ENCODE measurements at places on chromosomes 3 and 15.

GRCh38 chr15:96606617-96607016 lies 276.1 kb downstream of the NR2F2 start:
- no peak for DNase-seq

DNA sequence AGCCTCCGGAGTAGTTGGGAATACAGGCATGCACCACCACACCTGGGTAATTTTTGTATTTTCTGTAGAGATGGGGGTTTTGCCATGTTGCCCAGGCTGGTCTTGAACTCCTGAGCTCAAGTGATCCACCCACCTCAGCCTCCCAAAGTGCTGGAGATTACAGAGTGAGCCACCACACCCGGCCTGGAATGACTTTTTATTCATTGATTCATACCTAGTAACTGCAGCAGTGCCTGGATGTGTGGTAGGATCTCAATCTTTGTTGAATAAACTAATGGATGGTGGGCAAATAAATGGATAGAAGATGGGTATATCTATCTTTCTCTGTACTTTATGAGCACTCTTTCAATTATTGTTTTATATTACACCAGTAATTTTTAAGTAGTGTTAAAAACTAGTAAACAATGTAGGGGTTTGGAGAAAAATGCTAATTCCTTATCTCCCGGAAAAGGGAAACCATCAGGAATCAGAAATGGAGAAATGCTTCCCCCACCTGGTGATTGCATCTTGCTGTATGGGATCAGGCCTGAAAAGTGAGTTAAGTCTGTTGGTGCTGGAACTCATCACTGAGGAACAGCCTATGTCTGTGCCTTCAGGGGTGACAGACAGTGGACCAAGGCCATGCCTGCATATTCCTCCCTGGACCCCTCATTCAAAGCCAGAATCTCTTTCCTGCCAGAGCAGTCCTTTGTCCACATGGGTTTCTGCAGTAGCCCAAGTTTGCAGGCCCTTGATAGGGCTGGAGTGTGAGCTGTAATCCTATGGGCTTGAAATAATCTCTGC lies 161.0 kb upstream of the CTDSPL start:
- DNase-seq: no peak

GRCh38 chr3:25041871-25042584 lies 386.0 kb upstream of the RARB start:
- no peak for DNase-seq

DNA sequence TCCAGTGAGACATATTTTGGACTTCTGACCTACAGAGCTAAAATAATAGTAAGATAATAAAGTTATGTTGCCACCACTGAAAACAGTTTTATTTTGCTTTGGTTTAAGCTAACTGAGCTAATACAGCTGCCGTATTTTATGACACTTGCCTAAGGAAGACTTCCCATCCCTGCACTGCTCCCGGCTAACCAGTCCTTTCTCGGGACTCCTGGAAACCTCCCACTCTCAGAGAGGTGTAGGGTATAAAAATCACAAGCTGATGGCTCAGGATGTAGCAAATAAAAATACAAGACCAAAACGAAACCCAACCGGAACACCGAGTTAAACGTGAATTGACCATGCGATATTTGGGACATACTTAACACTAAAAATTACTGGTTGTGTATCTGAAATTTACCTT lies 448 bp upstream of the KBTBD12 start:
- no peak for DNase-seq

DNA sequence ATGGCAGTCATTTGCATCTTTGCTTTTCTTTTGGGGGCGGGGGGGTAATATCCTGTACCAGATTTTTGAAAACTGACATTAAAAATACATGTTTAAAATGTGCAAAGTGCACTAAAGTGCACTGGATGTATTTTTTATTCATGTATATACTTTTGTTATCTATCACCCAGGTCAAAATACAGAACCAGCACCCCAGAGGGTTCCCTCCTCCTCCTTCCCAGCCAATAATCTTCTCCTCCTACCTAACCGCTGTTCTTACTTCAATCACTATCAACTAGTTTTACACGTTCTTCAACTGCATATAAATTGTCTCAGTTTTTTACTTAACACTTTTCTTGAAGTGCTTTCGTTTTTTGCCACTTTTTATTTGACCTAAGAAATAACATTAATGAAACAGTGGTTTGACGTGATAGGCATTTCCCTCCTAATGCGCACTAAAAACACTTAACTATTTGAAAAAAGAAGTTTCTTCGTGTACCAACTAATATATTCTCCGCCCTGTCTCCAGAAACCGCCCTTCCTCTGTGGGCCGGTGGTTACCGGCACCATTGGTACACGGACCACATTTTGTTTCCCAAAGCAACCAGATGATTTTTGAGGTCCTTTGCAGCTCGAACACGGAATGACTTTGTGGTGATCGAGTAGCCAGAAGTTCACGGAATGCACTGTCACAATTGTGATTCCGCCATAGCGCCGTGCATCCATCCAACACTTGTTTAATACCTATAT lies 836 bp upstream of the AKAP13 start:
- DNase-seq: no peak

- peak; percentile 51 for DNase-seq
Observed at GRCh38 chr3:176430244-176431037, 766.8 kb downstream of the TBL1XR1 start.

DNA sequence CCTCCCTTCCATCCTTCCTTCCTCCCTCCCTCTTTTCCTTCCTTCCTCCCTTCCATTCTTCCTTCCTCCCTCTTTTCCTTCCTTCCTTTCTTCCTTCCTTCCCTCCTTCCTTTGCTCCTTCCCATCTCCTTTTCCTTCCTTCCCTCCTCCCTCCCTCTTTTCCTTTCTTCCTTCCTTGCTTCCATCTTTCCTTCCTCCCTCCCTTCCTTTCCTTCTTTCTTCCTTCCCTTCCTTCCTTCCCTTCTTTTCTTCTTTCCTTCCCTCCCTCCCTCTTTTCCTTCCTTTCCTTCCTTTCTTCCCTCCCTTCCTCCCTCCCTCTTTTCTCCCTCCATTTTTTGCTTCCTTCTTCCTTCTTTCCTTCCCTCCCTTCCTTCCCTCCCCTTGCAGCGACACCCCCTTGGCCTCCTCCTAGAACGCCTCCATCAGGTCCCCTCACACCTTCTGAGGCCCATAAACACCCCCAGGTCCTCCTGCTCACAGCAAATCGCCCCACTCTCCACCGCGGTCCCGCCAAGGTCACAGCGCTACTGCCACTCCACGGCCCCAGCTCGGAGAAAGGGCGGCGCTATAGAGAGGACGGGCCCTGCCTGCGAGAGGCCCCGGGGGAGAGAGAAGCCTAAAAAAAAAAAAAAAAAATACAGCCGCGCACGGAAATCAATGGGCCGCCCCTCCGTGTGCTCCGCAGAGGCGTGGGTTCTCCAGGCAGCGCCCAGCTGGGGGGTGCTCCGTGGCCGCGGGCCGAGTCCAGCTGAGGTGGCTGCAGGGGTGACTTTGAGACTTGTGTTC lies 328.2 kb downstream of the OCA2 start:
- no peak for DNase-seq

DNA sequence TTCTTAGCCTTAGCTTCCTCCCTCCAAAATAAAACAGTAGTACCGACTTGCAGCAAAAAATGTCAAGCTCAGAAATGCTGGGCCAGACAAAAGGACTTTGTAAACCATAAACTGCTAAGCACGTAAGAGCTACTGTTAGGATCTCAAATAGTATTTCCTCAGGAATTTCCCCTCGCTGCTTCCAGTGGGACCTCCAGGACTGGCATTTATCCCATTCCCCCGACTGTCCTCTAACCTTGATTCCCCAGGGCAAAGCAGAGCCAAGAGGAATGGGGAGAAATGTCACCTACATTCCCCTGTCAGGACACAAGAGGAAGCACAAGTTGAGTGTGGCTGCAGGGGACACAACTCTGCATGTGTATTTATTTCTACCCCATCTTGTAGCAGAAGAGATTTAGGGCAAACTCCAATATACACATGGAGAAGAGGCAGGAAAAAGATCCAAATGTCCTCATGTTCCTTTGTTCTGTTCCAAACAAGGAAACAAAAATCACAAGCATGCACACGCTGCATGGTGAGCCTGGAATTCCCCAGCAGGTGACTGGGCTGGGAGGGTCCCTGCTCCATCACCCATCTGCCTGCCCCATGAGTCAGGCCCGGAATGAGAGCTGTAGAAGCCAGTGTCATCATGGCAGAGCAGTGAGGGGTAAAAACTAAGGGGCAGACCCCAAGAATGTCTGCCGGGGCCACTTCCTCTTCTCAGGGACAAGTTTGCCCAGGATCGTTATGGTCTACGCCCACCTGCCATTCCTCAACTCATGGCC lies 4.2 kb downstream of the STOML1 start:
- no peak for DNase-seq

GRCh38 chr3:13872451-13872850 lies 7.4 kb downstream of the WNT7A start:
- no peak for DNase-seq

GRCh38 chr3:129266651-129267050 lies 12.0 kb upstream of the HMCES start:
- DNase-seq: no peak

GRCh38 chr3:131794766-131795388 lies 239.9 kb downstream of the CPNE4 start:
- peak; percentile 31 for DNase-seq

- DNase-seq: no peak
Observed at GRCh38 chr15:68693071-68693470, 114.3 kb downstream of the CORO2B start.

- DNase-seq: no peak
Observed at GRCh38 chr3:119437691-119438258, 25.6 kb downstream of the TMEM39A start.

DNA sequence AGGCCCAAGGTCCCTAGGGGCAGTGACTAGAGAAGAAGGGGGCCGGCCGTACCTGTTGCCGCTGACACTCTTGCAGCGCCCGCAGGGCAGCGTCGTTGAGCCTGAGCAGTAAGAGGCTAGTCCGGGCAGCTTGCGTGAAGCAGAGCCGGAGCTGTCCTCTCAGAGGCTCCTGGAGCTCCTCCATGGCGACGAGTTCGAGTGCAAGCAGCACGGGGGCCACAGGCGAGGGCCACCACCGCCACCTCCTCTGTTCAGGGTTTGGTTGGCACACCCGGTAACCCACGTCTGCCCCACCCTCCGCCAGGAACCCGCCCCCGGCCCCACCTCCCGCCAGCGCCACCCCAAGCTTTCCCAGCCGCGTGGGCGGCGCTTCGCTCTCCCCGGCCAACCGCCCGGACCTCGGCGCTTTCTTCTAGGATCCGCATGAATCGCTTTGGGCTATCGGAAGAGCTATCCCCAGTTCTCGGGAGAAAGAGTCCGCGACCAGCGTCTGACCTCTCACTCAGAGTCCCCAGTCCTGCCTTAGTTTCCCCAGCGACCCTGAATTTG lies at the start of gene ELL3:
Gene ELL3 (minus strand): TSS at position 249 of the 549 bp plus-strand sequence. CDS start 65 bp downstream, at position 184.
- DNase-seq: no peak

DNA sequence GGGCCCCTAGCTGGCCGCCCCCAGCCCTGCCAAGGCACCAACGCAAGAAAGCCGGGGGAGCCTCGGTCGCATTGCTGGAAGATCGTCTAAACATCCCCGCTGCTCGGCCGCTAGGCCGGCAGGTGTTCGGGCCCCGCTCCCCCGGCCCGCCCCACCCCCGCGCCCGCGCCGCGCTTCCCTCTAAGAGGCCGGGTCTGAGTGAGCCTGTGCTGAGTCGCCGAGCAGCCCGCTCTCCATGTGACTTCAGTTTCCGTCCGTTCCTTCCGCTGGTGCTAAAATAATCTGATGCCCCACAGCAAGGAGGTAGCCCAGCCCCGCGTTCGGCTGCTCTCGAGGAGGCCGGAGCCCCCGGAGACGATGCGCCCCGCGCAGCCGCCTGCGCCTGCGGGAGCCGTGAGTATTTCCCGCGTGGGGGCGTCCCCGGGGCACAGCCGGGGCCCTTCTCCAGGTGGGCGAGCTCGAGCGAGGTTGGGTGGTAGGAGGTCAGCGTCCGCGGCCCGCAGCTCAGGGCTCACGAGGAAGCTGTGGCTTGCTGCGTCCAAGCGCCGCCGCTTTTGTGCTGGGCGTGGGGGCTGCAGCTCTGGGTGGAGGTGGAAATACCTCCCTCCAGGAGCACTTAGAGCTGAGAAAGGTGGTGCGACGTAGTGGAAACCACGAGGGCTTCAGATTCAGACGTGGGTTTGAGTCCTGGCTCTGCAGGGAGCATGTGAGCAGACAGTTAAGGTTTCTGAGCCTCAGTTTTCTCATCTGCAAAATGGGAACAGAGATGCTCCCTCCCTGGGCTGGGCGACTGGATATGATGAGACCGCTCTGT lies at the start of gene NRROS:
Gene NRROS (plus strand): TSS at position 212 of the 814 bp plus-strand sequence. CDS start 14,846 bp downstream, outside the sequence.
- DNase-seq: no peak

DNA sequence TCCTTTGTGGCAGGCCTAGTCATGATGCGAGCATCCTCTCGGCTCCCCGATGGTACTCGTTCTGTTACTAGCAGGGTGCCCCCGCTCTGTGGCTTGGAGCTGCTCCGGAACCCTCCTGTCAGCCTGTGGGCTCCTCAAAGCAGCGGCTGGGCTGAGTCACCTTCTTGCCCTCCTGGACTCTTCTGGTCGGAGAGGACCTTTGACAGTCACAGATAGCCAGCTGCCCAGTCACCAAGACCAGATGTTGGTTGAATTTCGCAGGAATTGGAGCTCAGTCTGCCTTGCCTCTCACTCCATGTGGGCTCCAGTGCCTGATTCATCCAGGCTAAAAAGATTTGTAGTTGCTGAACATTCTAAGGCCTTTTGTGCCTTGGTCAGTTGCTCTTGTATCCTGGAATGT lies 94.5 kb downstream of the CHCHD6 start:
- peak; percentile 25 for DNase-seq

GRCh38 chr3:59850417-59850816 lies 800.6 kb upstream of the CFAP20DC start:
- no peak for DNase-seq

All from AG09309 (cell line).